Midbrain (tissue), 1 donor: ENCODE measurements at places on chromosomes 6 and 20.

DNA sequence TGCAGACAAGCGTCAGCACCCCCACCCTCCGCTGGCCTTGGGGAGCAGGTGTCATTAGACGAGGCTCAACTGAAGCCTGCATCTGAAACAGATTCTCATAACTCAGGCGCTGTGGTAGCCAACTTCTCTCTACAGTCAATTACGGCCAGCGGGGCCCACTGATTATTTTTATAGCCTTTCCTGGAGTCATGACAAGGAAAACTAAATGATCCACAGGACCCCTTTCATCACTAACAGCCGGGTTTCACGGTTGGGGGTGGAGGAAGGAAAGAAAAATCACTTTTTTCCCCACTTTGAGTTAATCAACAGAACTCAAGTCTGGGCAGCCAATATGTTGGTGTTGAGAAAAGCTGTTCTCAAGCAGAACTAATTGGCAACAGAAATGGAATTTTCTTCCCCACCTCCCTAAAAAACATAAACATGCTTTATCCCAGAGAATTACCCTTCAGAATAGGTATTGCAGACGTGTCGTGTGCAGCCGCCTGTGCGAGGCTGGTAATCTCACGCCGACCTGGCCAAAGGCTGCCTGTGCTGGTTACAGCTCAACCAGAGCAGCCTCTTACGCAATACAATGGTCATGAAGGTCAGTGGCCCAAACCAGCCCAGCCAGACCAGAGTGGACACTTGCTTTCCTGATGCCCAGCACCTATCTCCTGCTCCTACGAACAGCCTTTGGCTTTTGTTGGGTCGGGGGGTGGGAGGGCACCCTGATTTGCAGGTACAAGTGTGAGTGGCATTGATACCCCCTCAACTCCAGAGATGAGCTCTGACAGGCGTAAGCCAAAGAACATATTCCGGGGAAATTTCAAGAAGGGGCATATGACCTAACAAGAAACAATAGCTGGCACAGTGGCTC, 11.0 kb downstream of the RIPOR3 start:
- DNase-seq: no peak

DNA sequence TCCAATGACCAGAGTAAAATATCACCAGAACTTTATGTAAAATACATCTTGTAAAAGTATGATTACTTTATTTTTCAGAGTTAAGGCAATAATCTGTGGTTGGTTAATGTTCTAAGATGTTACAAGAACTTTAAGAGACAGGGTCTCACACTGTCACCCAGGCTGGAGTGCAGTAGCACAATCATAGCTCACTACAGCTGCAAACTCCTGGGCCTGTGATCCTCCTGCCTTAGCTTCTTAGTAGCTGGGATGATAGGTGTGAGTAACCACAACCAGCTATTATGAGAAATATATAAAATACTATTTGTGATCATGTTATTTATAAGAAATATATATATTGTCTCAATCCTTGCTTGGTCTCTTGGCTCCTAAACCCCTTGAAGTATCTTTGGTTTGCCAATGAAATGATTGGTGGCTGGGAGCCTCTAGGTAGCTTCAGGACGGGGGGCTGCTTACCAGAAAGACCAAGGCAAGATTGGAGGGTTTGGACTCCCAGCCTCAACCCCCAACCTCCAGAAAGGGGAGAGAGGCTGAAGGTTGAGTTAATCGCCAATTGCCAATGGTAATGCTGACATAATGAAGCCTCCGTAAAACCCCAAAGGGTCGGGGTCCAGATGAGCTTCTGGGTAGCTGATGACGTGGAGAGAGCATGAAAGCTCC, 15.4 kb downstream of the SOD2 start:
- no peak for DNase-seq

DNA sequence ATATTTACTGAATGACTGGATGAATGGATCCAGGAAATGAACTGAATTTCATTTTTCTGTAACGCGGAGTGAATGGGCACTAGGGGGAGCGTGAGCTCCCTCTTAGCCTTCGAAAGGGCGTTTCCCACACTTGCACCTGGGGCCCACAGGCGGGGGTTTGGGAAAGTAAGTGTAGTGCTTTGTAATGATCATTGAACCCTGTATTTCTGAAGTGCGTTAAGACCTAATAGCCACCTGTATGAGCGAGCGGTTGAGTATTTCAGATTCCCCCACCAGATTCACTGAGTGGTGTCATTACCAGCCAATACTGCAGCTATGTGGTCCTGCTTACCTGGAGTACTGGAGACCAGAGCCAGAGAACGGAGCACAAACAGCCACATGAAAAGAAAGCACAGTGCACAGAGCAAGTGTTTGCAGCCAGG, 10.5 kb downstream of the SYTL3 start:
- no peak for DNase-seq

DNA sequence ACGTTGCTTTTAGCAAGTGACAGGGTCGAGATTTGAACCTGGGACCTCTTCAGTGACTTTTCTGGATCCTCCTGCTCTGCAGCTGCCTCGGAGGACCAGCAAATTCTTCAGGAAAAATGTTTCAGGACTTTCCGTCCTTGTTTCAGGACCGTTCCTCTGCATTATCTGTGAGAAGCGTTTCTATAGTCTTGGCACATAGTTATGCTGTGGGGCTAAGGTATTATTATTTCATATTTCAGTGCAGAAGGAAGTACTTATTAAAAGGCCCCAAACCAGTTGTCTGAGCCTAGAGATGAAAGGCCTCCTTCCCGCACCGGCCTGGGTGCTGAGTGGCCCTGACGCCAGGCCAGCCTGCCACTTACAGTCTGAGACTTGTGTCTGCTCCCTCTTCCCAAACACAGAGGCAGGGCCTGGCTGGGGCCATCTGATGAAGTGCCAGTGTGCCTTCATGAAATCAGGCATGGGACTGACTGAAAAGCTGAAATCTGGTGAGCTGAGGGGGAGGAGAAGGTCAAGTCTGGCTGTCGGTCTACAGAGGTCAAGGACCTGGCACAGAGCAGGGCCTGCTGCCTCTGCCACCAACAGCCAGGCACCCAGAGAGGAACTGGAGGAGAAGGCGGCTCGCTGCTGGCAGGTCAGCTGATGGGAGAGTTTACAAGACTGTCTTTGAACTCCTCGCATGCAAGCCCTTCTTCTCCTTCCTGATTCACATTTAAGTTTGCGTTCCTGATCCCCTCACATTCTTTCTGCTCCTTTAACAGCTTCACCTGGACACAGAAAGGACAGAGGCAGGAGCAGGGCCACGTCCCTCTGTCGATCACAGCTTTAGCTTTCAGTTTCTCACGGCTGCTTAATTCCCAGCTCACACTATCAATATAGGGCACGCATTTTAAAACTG, 8.9 kb upstream of the QKI start:
- peak; percentile 87 for DNase-seq

DNA sequence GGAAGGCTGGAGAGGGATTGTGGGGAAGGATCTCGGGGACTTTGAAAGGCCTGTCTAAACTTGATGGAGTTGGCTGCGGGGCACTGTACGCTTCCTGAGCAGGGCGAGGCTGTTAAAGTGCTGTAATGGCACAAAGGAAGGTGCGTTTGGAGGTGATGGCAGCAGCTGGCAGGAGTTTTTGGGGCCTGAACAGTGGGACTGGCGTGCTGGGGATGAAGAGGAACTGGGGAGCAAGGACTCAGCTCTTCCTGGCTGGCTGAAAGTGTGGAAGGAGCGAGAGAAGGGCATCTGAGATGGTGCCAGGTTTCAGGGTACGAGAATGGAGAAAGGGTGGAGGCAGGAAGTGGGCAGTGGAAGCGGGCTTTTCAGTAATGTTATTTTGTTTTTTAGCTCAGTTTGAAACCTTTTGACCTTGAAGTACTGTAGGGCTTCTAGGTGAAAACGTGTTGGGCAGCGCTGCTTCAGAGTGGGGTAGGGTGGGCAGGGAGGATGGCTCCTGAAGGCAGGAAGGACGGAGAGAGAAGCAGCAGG, 8.0 kb downstream of the TMEM181 start:
- DNase-seq: no peak

DNA sequence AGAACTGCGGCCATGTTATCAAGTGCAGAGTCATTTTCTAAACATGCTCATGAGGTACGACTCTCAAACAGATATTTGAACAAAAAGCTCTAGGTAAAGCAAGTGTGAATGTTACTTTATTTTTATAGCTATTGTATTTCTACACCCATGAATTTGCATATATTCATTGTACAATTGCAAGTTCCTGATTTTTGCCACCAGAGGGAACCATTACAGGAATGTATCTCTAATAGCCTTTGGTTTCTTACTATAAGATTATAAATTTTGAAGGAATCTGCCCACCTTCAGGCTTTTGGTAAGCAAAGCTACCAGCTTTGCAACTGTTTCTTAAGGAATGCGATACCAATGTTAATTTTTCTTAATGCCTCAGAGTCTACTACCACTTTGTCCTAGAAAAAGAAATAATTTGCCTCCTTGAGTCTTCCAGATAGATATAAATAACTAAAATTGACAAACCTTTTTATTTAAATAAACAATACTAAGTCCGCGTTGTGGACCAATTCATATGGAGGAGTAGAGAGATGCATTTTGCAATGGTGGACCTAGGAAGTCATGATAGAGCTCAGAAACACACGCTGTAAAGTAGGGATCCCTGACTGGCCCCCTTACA, 125.4 kb upstream of the SAMD5 start:
- DNase-seq: peak; percentile 5

- no peak for DNase-seq
These were observed at the start of gene OPRM1 for GRCh38 chr6:154039231-154039842. Gene OPRM1 (plus strand): TSS chr6:154039240. CDS start chr6:154039545, 305 bp downstream.

DNA sequence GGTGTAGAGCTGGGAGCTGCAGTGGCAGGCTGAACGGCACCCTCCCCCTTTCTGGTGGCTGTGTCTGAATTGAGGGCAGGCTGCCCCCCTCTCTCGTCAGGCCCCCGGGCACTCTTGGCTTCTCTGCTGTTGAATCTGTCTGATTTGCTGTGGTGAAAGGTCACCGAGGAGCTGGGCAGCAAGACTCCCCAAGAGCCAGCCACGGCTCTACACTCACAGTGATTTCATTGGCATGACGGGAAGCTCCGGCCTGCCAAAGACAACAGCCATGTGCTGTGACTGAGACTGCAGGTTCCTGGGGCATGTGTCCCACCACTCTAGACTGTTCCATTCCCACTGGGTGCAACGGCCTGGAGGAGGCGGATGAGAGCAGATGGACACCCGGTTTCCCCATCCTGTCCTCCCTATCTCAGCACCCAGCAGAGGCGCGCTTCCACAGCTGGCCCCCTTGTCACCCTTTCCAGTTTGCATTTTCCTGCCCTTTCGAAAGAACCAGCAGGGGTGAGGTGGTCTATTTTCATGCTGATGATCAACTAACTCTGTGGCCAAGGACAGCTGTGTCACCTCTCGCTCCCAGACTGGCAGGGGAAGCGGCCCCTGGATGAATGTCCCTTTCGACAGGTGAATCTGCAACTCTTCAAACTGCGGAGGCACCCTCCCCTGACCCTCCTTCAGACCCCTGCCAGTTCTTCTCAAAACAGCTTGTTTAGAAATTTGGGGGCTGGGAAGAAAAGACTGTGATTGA, 2.2 kb downstream of the APCDD1L start:
- DNase-seq: no peak

GRCh38 chr6:134406311-134406710, 88.4 kb upstream of the SGK1 start:
- no peak for DNase-seq

DNA sequence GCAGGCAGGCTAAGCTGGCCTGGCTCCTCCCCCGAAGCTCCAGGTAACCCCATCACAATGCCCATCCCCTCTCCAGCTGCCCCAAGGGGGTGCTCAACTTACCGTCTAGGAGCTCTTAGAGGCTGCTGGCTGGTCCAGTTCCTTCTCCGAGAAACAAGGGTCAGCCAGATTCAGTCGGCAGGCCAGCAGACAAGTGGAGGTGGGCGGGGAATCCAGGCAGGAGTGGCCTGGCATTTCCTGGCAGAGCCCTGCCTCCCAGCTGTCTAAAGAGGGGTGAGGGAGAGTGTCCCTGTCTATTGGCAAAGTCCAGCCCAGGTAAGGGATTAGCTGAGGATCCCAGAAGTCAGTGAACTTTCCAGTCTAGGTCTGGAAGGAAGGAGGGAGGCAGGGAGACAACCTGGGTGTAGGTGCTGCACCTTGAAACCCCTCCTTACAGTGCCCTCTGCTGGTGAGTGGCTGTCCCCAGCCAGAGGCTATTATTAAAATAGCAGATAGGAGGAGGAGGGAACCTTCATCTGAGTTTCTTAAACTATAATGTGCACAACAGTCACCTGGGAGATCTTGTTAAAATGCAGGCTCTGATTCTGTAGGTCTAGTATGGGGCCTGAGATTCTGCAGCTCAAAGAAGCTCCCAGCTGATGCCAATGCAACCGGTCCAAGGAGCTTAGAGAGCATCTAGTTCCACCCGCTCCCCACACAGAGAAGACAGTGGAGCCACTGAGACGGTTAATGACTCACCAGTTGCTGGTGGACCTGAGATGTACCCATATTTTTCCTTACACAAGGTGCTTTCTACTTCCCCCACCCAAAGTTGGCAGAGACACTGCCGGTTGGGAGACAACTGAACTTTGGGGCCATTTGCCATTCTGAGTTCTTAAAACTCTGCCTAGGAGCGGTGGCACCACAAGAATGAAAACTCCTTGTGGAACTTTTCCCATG, at the start of gene UNC5CL:
TSS of gene UNC5CL (minus strand) at position 162 of the 939 bp plus-strand sequence. CDS start 4,147 bp downstream, outside the sequence.
- no peak for DNase-seq

DNA sequence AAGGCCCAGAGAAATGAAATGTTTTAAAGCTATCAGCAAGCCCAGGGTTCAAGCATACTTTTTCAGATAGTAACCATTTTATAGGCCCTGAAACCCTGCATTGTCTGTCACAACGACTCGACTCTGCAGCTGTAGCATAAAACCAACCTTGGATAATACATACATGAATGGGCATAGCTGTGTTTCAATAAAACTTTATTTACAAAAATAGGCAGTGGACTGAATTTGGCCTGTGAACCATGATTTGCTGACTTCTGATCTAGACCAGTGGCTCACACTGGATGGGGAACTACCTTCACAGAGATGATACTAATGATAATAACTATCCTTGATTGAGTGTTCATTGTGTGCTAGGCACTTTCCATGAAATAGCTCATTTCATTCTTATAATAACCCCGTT, 97.3 kb upstream of the ZNFX1 start:
- DNase-seq: no peak

- DNase-seq: no peak
These were observed 51.7 kb downstream of the SLC22A23 start for GRCh38 chr6:3405182-3405518.
